ENCODE measurements at places on chromosomes 11 and 22.

DNA sequence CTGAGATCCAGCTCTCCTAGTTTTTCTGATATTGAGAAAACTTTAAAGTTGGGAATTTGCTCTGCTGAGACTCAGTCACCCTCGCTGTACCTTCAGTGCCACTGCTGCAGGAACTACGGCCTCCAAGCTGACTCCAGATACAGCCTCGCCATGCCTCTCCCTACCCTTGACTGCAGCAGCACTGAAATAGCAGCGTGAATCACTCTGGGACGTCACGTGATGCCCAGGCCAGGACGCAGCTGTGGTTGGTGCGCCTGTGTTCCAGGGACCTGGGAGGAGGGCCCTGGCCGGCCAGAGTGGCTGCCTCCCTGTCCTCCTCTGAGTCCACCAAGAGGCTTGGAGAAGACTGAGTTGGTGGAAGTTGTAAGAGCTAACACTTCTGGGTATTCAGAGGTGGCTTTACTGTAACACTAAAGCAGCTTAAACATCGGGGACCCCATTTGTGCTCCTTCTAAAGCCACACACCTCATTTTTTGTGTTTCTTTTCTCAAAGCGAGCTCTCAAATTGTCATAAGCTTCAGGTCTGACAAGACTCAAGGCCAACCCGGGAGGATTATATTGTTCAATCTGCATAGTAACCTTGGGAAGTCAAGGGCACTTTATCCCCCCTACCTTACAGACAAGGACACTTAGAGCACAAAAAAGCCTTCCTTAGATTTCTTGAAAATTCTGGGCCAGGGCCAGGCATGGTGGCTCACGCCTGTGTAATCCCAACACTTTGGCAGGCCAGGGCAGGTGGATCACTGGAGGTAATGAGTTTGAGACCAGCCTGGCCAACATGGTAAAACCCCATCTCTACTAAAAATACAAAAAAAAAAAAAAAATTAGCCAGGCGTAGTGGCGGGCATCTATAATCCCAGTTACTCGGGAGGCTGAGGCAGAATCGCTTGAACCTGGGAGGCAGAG is 4.2 kb upstream of the STIP1 start:
- DNase-seq = peak; percentile 55

GRCh38 chr11:4071914-4072313 is 22.7 kb upstream of the RRM1 start:
- no peak for DNase-seq

- DNase-seq = no peak
Observed at GRCh38 chr11:92967178-92967577, 2.3 kb upstream of the MTNR1B start.

- no peak for DNase-seq
Observed at GRCh38 chr11:108224366-108224765, 1.5 kb downstream of the ATM start.

DNA sequence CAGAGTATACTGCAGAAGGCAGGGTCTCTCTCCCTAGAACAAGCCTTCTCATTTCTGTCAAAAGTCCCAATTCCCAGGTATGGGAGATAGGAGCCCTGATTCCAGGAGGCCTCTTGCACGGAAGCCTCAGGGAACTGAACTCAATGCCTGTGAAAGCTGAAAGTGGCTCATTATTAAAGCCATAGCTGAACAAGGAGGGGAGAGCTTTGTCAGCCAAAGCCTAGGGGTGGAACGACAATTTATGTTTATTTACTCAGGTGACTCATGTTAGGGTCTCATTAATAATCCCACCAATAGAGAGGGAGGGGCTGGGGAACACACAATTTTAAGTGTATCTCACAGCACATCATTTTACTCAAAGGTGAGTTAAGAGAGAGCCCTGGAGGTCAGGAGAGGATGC is 44.9 kb downstream of the DSCAML1 start:
- no peak for DNase-seq

- no peak for DNase-seq
Observed at GRCh38 chr11:14813516-14813915, 78.5 kb downstream of the CYP2R1 start.

- no peak for DNase-seq
Observed at GRCh38 chr11:75655605-75656004, 13.2 kb downstream of the MAP6 start.

- no peak for DNase-seq
Observed at GRCh38 chr11:21975242-21975641, 217.6 kb upstream of the ANO5 start.

DNA sequence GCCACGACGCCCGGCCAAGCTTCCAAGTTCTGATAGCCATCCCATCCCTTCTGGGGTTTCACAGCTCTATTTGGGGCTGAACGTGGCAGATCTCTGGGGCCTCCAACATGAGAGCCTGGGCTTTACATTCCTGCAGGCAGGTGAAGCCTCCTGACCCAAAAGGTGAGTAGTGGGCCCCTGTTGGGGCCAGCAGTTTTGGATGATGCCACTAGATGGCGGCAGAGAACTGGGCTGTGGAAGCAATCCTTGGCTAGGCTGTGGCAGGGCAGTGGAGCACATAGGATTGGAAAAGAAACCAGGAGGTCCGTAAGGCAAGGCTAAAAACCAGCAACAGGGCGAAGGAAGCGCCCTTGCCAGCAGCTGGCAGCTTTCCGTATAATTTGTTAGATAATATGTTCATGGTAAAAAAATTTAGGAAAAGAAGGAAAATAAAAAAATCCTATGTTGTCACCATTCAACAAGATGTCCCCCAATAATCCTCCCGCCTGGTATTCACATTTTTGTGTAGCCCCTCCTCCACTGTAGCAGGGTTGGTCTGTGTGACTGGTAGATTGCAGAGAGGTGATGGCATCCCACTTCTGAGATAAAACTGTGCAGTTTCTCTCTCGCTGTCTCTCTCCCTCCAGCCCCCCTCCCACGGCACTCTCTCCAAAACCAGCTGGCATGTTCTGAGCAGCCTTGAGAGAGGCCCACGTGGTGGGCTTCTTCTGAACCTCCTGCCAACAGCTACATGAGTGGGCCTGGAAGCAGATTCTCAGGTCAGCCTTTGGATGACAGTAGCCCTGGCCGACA is 43.6 kb upstream of the OR4B1 start:
- DNase-seq = peak; percentile 76

GRCh38 chr11:129992161-129992944 is 10.3 kb downstream of the PRDM10 start:
- DNase-seq = peak; percentile 31

DNA sequence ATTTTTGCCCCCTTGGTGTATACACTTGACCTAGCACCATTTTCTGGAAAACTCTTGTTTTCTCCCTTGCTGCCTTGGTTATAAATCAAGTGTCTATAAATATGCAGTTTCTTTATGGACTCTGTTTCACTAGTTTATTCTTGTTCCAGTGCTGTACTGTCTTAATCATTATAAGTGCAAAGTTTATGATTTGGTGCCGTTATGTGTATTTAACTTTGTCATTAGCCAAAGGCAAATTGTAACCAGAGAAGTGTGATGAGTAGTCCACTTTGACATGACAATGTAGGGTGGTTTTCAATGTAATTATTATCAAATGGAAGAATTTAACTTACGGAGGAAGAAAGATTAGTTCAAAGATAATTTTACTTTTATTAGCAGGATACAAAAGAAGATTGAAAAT is 40.3 kb downstream of the SPECC1L start:
- no peak for DNase-seq

- no peak for DNase-seq
Observed at GRCh38 chr11:120747850-120748814, 236.6 kb downstream of the GRIK4 start.

DNA sequence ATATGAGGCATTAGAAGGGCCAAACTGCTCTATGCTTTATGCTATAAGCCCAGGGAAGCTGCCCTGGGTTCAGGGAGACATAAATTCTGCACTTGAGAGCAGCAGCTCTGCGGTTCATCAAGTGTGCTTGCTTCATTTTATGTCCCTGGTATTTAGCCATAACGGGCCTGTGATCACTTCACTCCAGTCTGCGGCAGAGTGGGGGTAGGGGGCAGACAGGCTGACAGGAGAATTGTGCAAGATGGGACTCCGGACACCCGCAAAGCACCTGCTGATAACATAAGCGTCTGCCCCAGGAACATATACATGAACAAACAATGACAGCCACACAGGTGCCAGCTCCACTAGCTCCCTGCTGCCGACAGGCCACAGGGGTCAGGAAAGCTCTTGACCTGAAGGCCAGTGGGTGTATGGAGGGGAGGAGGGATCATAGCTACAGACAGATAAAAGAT is 56.1 kb downstream of the SMCO4 start:
- DNase-seq = no peak

- no peak for DNase-seq
Observed at GRCh38 chr11:77074626-77075221, 8.0 kb downstream of the CAPN5 start.

DNA sequence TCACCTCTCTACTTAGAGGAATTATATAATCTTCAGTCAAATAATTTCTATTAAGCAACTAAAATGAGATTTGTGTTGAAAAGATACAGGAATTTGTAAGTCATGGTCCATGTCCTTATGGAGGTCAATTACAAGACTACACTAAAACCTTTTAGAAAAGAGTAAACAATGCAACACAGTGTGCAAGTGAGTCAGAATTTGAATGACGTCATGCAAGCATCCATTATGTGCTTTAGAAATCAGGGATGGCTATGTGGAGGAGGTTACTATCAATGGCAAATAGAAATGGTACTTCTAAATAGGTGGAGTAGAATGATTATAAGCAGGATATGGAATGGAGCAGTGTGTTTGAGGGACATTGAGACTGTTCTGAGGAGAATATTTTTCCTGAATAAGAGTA is 16.6 kb downstream of the OR10D3 start:
- no peak for DNase-seq

DNA sequence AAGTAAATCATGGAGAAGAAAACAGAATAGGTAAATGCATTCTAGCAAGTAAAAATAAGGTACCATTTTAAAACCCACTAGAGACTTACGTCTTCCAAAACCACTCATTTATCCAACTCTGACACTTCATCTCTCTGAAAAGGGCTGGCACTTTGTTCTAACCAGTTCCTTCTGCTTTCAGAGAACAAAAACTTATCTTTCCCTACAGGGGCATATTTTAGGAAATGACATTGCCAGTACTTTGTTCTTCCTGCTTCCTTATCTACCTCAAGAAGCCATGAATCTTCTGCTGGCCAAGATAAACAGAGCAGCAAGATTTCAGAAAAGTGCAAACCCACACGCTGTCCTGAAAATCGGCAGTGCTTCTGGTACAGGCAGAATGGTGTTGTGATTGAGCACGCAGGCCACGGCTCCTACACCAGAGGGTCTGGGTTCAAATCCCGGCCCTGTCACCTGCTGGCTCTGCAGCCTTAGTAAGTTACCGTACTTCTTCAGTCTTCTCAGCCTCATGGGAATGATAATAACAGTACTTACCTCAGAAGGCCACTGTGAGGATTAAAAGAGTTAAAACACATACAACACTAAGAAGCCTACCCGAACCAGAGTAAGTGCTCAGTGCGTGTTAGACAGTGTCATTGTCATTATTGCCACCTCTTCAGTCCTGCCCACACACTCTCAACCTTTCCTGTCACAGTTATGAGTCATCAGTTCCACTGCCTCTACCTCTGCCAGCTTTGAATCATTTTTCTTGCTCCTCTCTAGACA is 11.0 kb downstream of the MPZL3 start:
- DNase-seq = peak; percentile 38

DNA sequence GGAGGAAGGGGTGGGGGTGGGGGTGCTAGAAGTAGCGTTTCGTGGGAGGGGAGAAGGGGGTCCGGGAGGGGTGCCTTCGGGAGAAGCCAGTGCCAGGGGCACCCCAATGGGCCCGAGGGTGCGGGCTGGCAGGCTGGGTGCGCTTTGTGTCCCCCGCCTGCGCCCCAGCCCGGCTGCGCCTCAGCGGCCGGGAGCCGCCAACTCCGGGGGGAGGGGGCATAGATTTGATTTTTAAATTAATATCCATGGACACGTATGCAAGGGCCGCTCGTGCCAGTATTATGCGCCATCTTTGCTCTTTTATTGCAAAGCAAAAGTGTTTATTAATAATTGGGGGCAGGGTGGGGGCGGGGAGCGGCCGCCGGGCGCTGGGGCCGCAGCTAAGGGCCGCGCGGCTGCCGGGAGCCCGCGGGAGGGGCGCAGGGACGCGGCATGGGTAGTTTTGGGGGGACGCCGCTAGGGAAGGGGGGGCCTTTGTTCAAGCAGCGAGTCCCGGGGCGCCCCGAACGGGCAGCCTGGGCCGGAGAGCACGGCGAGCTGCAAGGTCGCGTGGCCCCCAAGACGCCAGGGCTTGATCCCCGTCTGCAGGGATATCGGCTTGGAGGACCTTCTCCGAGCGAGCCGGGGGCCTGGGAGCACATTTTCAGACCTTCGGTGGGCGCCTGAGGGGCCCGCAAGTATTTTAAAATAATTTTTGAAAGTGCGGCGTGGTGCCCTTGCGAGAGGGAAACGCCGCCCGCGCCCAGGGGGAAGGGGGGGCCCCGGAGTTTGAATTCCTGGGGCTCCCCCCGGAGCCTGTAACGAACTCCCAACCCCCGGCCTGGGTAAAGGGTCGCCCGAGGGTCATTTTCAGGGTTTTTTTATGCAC is 959 bp downstream of the CCND1 start:
- no peak for DNase-seq

GRCh38 chr11:116605543-116606459 is 167.0 kb downstream of the BUD13 start:
- DNase-seq = peak; percentile 88

DNA sequence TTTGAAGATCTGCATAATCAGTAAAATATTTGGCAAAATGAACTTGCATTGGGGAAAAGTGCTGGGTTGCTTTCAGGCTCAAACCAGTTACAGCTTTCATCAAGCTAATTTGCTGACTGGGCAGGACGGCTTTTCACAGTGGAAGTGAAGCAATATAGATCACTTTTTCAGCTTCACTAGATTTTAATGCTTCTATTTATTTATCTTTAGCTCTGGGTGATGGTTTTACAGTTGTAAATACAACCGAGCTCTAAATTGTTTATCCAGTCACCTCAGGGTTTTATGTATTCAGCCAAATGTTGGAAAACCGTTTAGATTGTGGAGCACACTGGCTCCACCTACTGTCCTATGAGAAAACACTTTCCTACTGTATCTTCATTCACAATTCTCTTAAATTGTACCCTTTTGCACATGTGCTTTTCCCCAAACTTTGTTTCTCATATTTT is 58.2 kb downstream of the ACER3 start:
- no peak for DNase-seq

DNA sequence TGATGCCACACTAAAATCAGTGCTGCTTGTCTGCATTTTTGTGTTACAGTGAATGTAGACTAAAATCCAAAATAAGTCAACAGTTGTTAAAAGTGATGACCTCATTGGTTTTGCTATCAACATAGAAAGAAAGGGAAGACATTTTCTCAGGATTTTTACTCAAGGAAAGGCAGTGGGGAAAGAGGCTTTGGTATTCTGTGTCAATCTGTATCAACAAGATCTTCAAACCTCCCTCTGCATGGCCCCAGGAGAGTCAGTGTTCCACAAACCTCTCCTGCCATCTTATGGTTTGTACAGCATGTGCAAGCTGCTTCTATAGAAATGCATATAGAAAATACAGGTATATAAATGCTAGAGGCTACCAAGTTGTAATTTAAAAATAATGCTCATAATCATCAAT is 13.8 kb upstream of the OR51M1 start:
- DNase-seq = peak; percentile 26

Measured in endothelial cell (in vitro differentiated cells).